ENCODE measurements at places on chromosomes 6 and 20. TPM values are rescaled to one million over a fixed set of nuclear protein-coding genes. Genes with fewer than 3 reads are reported as not detected.
A peak's percentile ranks its signal among the peaks of the same experiment; 100 is the strongest.

- H3K27ac ChIP-seq, result no peak overlapping the region
- peaks cover 16% of the 10 kb centered on the region for H3K4me1 ChIP-seq
- H3K4me3 ChIP-seq, result no peak overlapping the region
- no peaks in the 10 kb centered on the region for H3K36me3 ChIP-seq
- no peak for DNase-seq
- no peaks in the 10 kb centered on the region for H3K27me3 ChIP-seq
Observed at GRCh38 chr6:11656491-11656890, 118.9 kb downstream of the TMEM170B start.

GRCh38 chr6:138486249-138487101 lies 12.8 kb downstream of the NHSL1 start:
- H3K36me3 ChIP-seq, result no peaks in the 10 kb centered on the region
- no peaks in the 10 kb centered on the region for H3K4me1 ChIP-seq
- no peak for DNase-seq
- no peaks in the 10 kb centered on the region for H3K27me3 ChIP-seq

GRCh38 chr6:130752267-130752666 lies 74.9 kb upstream of the SMLR1 start:
- H3K4me3 ChIP-seq, result no peak overlapping the region
- peaks cover 3% of the 10 kb centered on the region for H3K4me1 ChIP-seq
- H3K27ac ChIP-seq, result no peak overlapping the region
- H3K27me3 ChIP-seq, result no peaks in the 10 kb centered on the region
- no peak for DNase-seq

- no peak for DNase-seq
- no peak overlapping the region for H3K4me3 ChIP-seq
- H3K27me3 ChIP-seq, result no peaks in the 10 kb centered on the region
- no peak overlapping the region for H3K27ac ChIP-seq
- H3K36me3 ChIP-seq, result no peaks in the 10 kb centered on the region
Observed at GRCh38 chr20:13418263-13419229, 197.5 kb downstream of the ISM1 start.

- H3K27me3 ChIP-seq, result no peaks in the 10 kb centered on the region
- no peak overlapping the region for H3K27ac ChIP-seq
- H3K36me3 ChIP-seq, result no peaks in the 10 kb centered on the region
- no peak overlapping the region for H3K4me3 ChIP-seq
- DNase-seq, result no peak
Observed at GRCh38 chr6:37134036-37134395, 35.9 kb upstream of the PIM1 start.

The ADGRF4 gene
- total RNA-seq, result 0.34 TPM

- no peak overlapping the region for H3K4me3 ChIP-seq
- no peaks in the 10 kb centered on the region for H3K4me1 ChIP-seq
- H3K36me3 ChIP-seq, result no peaks in the 10 kb centered on the region
- no peak overlapping the region for H3K27ac ChIP-seq
Observed at GRCh38 chr6:153840039-153840850, 198.8 kb upstream of the OPRM1 start.

The ZSCAN23 gene
- total RNA-seq, result 4.1 TPM

The SPTLC3 gene
- 8.8 TPM for total RNA-seq

The PPP2R5D gene
- total RNA-seq, result 29.5 TPM

DNA sequence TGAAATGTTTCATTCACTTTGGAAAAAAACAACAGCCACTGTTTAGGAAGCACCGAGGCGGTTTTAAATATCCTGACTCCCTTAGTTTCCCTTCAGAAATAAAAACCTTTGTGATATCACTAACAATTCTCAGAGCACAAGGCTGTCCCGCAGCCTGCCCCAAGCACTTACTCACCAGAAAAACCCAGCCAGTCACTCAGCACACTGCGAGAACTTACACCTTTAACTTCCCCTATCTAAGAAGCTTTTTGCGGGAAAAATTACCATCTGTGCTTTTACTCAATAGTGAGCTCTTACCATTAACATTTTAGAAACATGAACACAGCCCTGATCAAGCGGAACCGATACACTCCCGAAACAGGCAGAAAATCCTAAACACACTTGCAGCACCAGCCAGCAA lies 9.3 kb downstream of the ZBTB46 start:
- H3K4me3 ChIP-seq, result no peak overlapping the region
- H3K27ac ChIP-seq, result no peak overlapping the region
- DNase-seq, result no peak
- no peaks in the 10 kb centered on the region for H3K27me3 ChIP-seq

GRCh38 chr20:24867556-24867955 lies 81.5 kb upstream of the CST7 start:
- no peaks in the 10 kb centered on the region for H3K27me3 ChIP-seq
- no peak for DNase-seq
- no peak overlapping the region for H3K27ac ChIP-seq
- H3K4me3 ChIP-seq, result no peak overlapping the region
- no peaks in the 10 kb centered on the region for H3K4me1 ChIP-seq

The DDX43 gene
- 2.2 TPM for total RNA-seq

The TNFRSF6B gene
- 2.3 TPM for total RNA-seq

DNA sequence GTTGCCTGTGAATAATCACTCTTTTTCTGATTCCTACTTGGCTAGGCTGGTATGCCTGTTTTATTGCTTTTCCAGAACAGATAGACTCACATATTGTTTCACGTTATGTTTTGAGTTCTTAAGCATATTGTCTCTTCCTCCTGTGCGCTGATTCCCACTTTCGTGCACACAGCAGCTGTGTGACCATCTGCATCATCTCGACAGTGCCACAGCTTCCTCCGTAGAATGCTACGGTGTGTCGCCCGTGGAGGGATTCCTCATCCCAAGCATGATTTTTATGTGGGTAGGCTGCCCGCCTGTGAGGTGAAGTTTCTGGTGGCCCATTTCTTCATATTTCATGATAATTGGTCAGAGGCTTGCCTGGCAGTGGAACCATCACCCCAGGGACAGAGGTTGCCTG lies 31.8 kb downstream of the PLCB4 start:
- no peaks in the 10 kb centered on the region for H3K27me3 ChIP-seq
- no peaks in the 10 kb centered on the region for H3K36me3 ChIP-seq
- H3K4me1 ChIP-seq, result no peaks in the 10 kb centered on the region

DNA sequence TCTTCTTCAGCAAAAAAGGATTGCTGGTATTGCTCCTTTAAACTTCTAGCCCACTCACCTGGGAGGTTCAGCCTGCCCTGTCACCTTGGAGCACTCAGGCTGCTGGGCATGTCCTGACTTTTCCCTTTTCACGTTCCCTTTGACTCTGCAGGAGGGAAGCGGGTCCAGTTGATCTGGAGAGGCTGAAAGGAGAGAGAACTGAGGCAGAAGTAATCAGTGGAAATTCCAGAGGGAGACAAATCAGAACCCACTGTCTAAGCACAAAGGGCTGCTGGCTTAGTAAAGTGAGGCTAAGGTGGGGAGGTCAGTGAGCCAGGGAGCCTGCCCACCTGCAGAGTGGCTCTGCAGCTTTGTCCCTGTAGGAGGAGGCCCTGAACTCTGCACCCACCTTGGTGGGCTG lies 9.7 kb upstream of the SYNDIG1 start:
- H3K4me1 ChIP-seq, result no peaks in the 10 kb centered on the region
- no peak for DNase-seq
- no peaks in the 10 kb centered on the region for H3K27me3 ChIP-seq
- H3K4me3 ChIP-seq, result no peak overlapping the region

The WFDC10B gene
- not detected for total RNA-seq

DNA sequence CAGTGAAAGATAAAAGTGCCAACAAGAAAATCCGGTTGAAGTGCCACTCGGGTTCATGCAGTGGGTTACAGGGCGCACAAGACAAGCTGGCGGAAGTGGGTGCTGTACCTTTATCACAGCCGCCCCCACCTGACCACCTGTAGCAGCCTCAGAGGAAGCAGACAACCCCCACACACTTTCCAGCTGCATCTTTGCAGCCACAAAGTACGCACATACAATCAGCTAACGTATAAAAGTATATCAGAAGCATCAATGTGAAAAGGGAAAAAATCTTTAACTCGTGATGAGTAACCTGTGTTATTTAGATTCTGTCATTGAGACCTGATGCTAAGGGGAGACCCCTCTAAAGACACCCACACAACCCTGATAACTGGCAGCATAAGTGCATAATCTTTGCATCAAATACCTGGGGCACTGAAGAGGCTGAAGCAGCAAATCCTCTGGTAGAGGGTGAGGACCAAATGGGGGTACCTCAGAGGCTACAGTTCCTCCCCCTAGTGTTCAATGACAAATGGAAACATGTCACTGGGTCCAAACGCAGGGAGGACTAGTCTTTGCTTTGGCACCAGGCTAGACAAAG lies 22.1 kb downstream of the BACH2 start:
- DNase-seq, result no peak
- H3K4me1 ChIP-seq, result peaks cover 2% of the 10 kb centered on the region
- no peak overlapping the region for H3K27ac ChIP-seq
- no peak overlapping the region for H3K4me3 ChIP-seq

- H3K27me3 ChIP-seq, result no peaks in the 10 kb centered on the region
- no peaks in the 10 kb centered on the region for H3K36me3 ChIP-seq
- DNase-seq, result no peak
- H3K4me3 ChIP-seq, result no peak overlapping the region
- H3K4me1 ChIP-seq, result no peaks in the 10 kb centered on the region
Observed at GRCh38 chr6:5159162-5159561, 74.0 kb downstream of the PPP1R3G start.

DNA sequence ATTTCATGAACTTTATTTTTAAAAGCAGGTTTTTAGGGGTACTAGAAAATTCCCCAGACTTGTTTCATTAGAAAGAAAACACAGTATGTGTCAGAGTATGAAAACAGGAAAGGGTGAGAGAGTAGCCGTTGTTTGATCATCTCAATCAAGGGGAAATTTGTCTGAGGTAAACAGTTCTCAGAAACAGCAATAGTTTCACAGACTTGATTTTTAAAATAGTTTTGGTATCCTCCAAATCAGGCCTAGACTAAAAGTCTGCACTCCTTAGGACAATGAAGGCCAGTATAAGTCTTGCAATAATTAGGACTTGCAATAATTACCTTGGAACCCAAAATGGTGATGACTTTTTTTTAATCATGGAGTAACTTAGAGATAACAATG lies 176.6 kb upstream of the TAB2 start:
- no peak overlapping the region for H3K4me3 ChIP-seq
- no peaks in the 10 kb centered on the region for H3K27me3 ChIP-seq
- no peak for DNase-seq
- H3K4me1 ChIP-seq, result peaks cover 2% of the 10 kb centered on the region
- H3K27ac ChIP-seq, result no peak overlapping the region
- H3K36me3 ChIP-seq, result no peaks in the 10 kb centered on the region

The GGTLC1 gene
- not detected for total RNA-seq

GRCh38 chr20:63501818-63502670 lies 3.2 kb upstream of the EEF1A2 start:
- no peak for DNase-seq
- H3K4me3 ChIP-seq, result no peak overlapping the region
- H3K27ac ChIP-seq, result no peak overlapping the region
- no peaks in the 10 kb centered on the region for H3K36me3 ChIP-seq

DNA sequence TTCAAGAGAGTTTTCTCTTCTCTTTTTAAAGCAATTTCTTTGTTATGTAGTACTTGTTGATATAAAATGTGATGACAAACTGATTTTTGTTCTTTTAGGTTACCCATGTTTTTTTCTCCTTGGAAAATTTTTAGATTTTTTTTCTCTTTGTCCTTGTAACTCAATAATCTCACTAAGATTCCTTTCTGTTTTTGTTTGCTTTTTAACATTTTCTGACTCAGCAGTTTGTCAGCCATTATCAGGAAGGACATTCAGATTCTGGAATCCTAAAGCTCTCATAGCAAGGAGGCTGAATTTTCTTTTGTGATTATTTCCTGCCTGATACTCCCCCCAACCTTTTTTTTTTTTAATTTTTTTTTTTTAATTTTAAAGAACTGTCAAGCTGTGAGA lies 75.2 kb upstream of the CITED2 start:
- no peaks in the 10 kb centered on the region for H3K36me3 ChIP-seq
- no peak overlapping the region for H3K4me3 ChIP-seq
- DNase-seq, result no peak
- peak overlapping the region; percentile 67 for H3K27ac ChIP-seq

- no peak overlapping the region for H3K27ac ChIP-seq
- H3K4me3 ChIP-seq, result no peak overlapping the region
- no peaks in the 10 kb centered on the region for H3K27me3 ChIP-seq
- H3K36me3 ChIP-seq, result no peaks in the 10 kb centered on the region
Observed at GRCh38 chr6:53070806-53071205, 5.6 kb downstream of the FBXO9 start.

DNA sequence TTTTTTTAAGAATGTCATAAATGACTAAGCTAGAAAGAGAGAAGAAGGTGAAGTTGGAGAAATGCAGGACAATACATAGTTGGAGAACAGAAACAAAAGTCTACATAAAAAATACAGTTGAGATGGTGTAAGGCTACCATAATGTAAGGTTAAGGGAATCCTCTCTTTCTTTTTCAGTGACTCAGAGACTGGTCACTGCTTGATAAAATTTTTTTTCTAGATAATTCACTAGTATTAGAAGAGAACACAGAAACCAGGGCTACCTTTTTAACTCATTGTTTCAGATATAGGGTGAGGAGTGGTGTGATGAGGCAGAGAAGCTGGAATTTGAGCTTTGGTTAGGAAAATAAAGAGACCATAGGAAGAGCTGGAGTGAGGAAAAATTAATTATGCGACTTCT lies 18.2 kb upstream of the EDN1 start:
- H3K4me3 ChIP-seq, result no peak overlapping the region
- no peak for DNase-seq
- no peaks in the 10 kb centered on the region for H3K27me3 ChIP-seq
- no peak overlapping the region for H3K27ac ChIP-seq
- no peaks in the 10 kb centered on the region for H3K4me1 ChIP-seq

- H3K27ac ChIP-seq, result no peak overlapping the region
- no peak overlapping the region for H3K4me3 ChIP-seq
- no peaks in the 10 kb centered on the region for H3K27me3 ChIP-seq
Observed at GRCh38 chr6:149129371-149130077, 188.0 kb upstream of the TAB2 start.

GRCh38 chr6:25056130-25056529 lies 120.4 kb upstream of the RIPOR2 start:
- no peaks in the 10 kb centered on the region for H3K27me3 ChIP-seq
- DNase-seq, result no peak
- no peak overlapping the region for H3K4me3 ChIP-seq

The MEI4 gene
- total RNA-seq, result not detected
